Left renal pelvis (tissue), 4 donors: ENCODE measurements at places on chromosomes 2 and 18.

- DNase-seq, result no peak
Measured at GRCh38 chr2:149743842-149744448, 156.4 kb upstream of the MMADHC start.

DNA sequence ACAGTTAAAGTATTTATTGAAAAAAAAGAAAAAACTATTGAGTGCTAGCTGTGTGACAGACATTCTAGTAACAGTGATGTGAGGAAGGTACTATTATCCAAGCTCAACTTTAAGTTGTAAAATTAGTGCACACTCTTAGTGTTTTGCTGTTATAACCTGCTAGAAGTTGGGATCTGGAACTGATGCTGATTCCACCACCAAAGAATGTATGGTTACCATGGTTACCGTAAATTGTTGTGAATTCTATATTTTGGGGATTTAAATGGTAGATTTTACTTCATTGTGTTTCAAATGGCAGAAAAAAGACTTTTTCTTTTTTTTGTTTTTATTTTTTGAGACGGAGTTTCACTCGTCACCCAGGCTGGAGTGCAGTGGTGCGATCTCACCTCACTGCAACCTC lies 5.3 kb downstream of the AGFG1 start:
- DNase-seq, result no peak

DNA sequence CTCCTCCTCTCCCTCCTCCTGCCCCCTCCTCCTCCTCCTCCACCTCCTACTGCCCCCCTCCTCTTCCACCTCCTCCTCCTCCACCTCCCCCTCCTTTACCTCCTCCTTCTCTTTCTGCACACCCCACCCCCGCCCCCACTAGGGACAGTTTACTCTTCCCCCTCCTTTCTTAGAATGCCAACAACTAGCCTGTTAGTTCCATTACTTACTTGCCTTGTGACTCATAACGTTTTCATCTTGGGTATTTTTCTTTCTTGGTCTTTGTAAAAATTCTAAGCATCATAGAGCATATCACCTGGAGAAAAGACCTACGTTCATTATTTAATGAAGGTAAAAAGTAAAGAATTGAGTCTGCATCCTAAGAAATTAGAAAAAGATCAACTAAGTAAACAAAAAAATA lies 165.3 kb downstream of the NEDD4L start:
- DNase-seq, result no peak

DNA sequence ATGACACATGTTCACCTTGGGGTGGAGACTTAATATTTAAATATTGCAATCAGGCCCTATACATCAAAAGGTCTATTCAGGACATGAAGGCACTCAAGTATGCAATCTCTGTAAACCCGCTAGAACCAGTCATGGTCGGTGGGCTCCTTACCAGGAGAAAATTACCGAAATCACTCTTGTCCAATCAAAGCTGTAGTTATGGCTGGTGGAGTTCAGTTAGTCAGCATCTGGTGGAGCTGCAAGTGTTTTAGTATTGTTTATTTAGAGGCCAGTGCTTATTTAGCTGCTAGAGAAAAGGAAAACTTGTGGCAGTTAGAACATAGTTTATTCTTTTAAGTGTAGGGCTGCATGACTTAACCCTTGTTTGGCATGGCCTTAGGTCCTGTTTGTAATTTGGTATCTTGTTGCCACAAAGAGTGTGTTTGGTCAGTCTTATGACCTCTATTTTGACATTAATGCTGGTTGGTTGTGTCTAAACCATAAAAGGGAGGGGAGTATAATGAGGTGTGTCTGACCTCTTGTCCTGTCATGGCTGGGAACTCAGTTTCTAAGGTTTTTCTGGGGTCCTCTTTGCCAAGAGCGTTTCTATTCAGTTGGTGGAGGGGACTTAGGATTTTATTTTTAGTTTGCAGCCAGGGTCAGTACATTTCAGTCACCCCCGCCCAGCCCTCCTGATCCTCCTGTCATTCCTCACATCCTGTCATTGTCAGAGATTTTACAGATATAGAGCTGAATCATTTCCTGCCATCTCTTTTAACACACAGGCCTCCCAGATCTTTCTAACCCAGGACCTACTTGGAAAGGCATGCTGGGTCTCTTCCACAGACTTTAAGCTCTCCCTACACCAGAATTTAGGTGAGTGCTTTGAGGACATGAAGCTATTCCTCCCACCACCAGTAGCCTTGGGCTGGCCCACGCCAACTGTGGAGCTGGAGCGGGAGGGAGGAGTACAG lies 108.1 kb downstream of the XRCC5 start:
- no peak for DNase-seq

GRCh38 chr18:36786686-36787085 lies 42.1 kb downstream of the TPGS2 start:
- DNase-seq, result no peak
